Type B pancreatic cell (in vitro differentiated cells): ENCODE measurements at places on chromosomes 6 and 20. TPM values are rescaled to one million over a fixed set of nuclear protein-coding genes. Genes with fewer than 3 reads are reported as not detected.

The ADTRP gene
- total RNA-seq = 1.4 and 3.2 TPM in 2 replicates

The MYBL2 gene
- 29.4 and 51.0 TPM in 2 replicates for total RNA-seq

The PBX2 gene
- 137 and 166 TPM in 2 replicates for total RNA-seq

The ACTL10 gene
- total RNA-seq = 1.7 and 2.6 TPM in 2 replicates

The CEP57L1 gene
- 6.0 and 20.7 TPM in 2 replicates for total RNA-seq

The REPS1 gene
- 57.0 and 95.8 TPM in 2 replicates for total RNA-seq

The SLC52A3 gene
- total RNA-seq = 1.3 and 2.1 TPM in 2 replicates

DNA sequence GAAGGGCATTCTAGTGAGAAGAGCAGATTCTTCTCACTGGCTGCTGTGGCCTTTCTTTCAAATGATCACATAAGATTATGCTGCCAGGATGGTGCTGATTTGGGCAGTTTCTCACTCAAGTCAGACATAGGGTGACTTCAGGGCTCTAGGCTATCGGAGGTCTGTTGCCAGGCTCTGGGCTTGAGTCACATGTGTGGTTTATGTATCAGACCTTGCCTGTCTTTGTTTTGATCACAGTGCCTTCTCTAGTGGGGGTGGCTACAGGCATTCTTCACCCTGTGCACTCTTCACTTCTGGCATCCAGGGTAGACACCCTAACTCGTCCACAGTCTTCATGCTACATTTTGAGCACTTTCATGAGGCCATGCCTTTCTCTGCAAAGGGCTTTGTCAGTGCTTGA lies 823.7 kb upstream of the MAN1A1 start:
- no peaks in the 10 kb centered on the region for H3K36me3 ChIP-seq
- H3K27me3 ChIP-seq = no peaks in the 10 kb centered on the region
- H3K4me1 ChIP-seq = no peaks in the 10 kb centered on the region
- H3K4me3 ChIP-seq = no peak overlapping the region

- H3K36me3 ChIP-seq = no peaks in the 10 kb centered on the region
- peaks cover 22% of the 10 kb centered on the region for H3K27me3 ChIP-seq
- DNase-seq = no peak
- no peak overlapping the region for H3K27ac ChIP-seq
Observed at GRCh38 chr20:42531508-42531961, 658.2 kb downstream of the PTPRT start.

GRCh38 chr6:139308286-139308916 lies 16.6 kb upstream of the TXLNB start:
- H3K4me1 ChIP-seq = peaks cover 4% of the 10 kb centered on the region
- no peaks in the 10 kb centered on the region for H3K27me3 ChIP-seq
- H3K27ac ChIP-seq = no peak overlapping the region

DNA sequence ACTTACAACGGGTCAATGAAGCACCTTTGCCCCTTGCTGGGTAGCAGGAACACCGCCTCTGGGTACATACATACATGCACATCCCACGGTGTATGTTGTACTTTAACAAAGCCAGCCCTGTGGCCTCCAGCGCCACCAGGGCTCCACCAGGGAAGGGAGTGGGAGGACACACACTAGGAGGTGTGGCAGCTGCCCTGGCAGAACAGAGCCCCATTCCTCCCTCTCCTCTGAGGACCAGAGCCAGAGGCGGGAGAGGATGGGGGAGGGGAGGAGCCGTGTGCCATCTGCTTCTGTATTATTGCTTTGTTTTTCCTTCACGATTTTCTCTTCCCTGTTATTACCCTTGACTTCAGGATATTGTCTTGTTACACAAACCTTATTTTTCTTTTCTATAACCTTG lies 105.8 kb upstream of the TRAF3IP2 start:
- DNase-seq = no peak
- peaks cover 25% of the 10 kb centered on the region for H3K36me3 ChIP-seq
- peak overlapping the region; percentile 96 for H3K27ac ChIP-seq
- peak overlapping the region; percentile 23 for H3K4me3 ChIP-seq

DNA sequence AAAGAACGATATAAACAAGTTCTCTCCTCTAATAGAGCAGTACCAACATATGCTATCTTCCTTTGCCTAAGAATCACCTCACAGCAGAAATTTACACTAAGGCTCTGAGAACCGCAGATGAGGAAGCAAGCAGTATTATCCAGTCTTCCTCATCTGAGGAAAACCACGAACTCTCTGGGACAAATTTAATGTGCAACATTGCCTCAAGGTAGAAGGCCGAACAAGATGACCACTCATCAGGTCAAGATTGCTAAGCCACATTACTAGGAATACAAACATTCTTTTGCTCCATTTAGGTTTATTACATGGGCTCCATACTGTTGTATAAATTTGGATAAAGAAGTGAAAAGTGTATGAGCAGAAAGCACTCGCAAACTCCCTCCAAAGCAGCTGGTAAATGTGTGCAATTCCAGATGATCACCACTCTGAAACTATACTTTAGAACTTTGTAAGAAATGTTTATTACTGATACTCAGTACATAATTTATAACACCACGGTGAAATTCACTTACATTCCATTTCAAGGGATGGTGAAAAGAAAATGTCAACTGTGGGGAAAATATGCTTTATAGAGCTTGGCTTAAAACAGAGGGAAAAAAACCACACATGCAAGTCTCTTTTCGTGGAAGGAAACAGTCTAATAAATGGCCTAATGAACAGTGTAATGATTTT lies 398.4 kb downstream of the BTBD9 start:
- no peaks in the 10 kb centered on the region for H3K36me3 ChIP-seq
- H3K27ac ChIP-seq = no peak overlapping the region
- peaks cover 10% of the 10 kb centered on the region for H3K27me3 ChIP-seq
- H3K4me1 ChIP-seq = peaks cover 17% of the 10 kb centered on the region
- DNase-seq = no peak

- H3K27ac ChIP-seq = peak overlapping the region; percentile 72
- H3K27me3 ChIP-seq = peaks cover 4% of the 10 kb centered on the region
- peak overlapping the region; percentile 44 for H3K4me3 ChIP-seq
- no peak for DNase-seq
- peaks cover 32% of the 10 kb centered on the region for H3K4me1 ChIP-seq
- H3K36me3 ChIP-seq = peaks cover 5% of the 10 kb centered on the region
Observed at GRCh38 chr20:35768731-35769664, 2.8 kb upstream of the PHF20 start.

GRCh38 chr20:38472513-38473366 lies at the start of gene RALGAPB:
RALGAPB (plus strand) TSS chr20:38472843; CDS start chr20:38488433, 15,590 bp downstream.
- H3K4me1 ChIP-seq = peaks cover 19% of the 10 kb centered on the region
- peak within 1 kb of the TSS; percentile 91 for H3K4me3 ChIP-seq
- peaks cover 8% of the 10 kb centered on the region for H3K36me3 ChIP-seq
- peak; percentile 99 for DNase-seq
- peak within 1 kb of the TSS; percentile 96 for H3K27ac ChIP-seq

GRCh38 chr6:26029570-26029856 lies 57.7 kb upstream of the HFE start:
- no peak for DNase-seq
- H3K4me1 ChIP-seq = peaks cover 41% of the 10 kb centered on the region
- H3K4me3 ChIP-seq = peak overlapping the region; percentile 62
- peaks cover 4% of the 10 kb centered on the region for H3K27me3 ChIP-seq

GRCh38 chr6:108156180-108156937 lies 9.5 kb upstream of the NR2E1 start:
- H3K36me3 ChIP-seq = peaks cover 4% of the 10 kb centered on the region
- no peak for DNase-seq
- H3K4me1 ChIP-seq = peaks cover 14% of the 10 kb centered on the region
- H3K4me3 ChIP-seq = peak overlapping the region; percentile 78

GRCh38 chr6:43883847-43884651 lies 114.0 kb downstream of the VEGFA start:
- H3K27me3 ChIP-seq = no peaks in the 10 kb centered on the region
- H3K4me1 ChIP-seq = peaks cover 15% of the 10 kb centered on the region
- no peaks in the 10 kb centered on the region for H3K36me3 ChIP-seq
- no peak overlapping the region for H3K27ac ChIP-seq
- DNase-seq = no peak
- H3K4me3 ChIP-seq = no peak overlapping the region

DNA sequence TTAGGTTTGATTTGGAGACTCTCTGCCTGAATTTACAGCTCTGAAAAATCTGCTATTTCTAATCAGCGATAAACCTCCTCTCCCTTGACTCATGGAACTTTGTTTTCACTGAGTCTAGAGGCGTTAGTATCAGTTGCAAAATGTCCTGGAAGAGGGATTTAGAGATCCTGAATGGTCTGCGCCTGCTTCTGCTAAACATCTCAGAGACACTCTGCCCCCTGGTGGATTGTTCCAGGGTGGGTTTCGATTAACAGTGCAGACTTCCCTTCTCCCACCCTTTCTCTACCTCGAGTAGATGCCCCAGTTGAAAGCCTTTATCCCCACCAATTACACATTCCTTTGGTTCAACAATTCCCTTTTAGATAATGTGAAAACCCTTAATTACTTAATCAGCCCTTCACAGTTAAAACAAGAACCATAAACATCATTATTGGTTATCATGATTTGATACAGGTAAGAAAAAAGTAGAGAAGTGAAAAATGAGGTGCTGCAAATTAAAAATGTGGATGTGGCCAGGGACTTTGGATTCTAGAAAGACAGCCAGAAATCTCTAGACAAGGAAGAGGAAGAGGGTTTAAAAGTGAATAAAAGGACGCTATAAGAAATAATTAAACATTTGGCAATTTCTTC lies 5.5 kb downstream of the HTR1B start:
- H3K27ac ChIP-seq = no peak overlapping the region
- peak; percentile 70 for DNase-seq
- H3K36me3 ChIP-seq = no peaks in the 10 kb centered on the region
- H3K4me1 ChIP-seq = peaks cover 13% of the 10 kb centered on the region

DNA sequence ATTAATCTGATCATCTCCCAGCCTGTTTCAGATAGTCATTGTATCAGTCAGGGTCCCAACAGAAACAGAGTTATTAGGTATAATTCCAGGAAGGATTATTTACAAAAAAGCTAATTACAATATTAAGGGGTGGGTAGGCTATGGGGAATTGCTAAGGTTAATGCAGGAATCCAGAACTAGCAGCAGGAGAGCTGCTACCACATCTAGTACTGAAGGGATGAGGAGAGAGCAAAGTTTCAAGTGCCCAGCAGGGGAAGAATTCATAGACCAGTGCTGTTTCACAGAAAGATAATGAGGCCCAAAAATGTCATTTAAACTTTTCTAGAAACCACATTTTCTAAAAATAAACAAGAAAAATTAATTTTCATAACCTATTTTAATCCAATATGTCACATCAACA lies 284.2 kb downstream of the HACE1 start:
- H3K27me3 ChIP-seq = no peaks in the 10 kb centered on the region
- H3K27ac ChIP-seq = no peak overlapping the region
- H3K4me1 ChIP-seq = no peaks in the 10 kb centered on the region
- H3K4me3 ChIP-seq = no peak overlapping the region
- no peaks in the 10 kb centered on the region for H3K36me3 ChIP-seq
